ENCODE measurements at places on chromosomes 13 and 19.

- no peak for DNase-seq
Measured at GRCh38 chr13:47220453-47221140, 323.7 kb upstream of the HTR2A start.

GRCh38 chr13:114077099-114077932, 55.1 kb downstream of the RASA3 start:
- no peak for DNase-seq

- DNase-seq, result no peak
Measured at GRCh38 chr13:43686557-43686956, 100.2 kb downstream of the ENOX1 start.

GRCh38 chr13:45352031-45352430, 11.0 kb upstream of the TPT1 start:
- no peak for DNase-seq

DNA sequence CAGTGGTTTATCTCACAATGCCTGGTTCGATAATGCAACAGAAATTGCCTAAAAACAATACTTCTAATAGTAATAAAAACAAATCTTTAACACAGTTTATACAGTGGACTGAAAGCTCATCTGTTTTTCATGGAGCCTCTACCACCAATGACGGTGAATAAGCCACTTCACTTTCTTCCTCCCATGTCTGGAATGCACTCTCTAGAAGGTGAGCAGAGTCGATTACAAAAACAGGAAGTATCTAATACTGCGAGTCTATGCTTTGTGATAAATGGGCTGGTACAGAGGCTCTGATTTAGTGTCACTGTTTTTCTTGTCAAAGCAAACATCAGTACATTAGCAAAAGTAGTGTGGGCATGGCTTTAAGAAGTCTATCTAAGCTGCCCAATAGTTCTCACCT, 1348.6 kb upstream of the SLC10A2 start:
- DNase-seq, result no peak

DNA sequence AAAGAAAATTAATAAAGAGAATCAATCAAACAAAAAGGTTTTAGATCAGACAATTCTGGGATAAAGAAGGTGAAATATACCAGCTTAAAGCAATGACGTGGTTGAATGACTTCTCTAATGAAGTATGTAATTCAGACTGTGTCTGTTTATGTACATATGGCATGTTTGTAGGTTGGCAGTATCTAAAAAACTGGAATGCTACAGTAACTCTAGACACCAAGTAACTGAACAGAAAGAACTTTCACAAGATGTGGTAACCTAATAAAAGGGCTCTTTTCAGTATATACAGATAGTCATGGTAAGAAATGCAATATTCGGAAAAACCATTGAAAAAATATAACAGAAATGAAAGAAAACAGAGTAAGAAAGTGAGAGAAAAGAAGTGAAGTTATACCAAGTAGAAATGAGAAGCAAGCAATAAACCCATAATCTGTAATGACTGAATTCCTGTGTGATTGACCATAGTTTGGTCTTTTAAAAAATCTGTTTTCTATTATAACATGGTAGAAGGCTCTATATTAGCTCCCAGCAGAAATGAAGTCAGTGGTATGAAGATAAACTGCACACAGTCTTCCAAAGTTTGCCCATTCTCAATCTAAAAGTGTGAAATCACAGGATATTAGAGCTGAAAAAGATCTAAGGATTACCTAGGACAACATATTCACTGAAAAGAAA, 31.4 kb downstream of the ELF1 start:
- no peak for DNase-seq

DNA sequence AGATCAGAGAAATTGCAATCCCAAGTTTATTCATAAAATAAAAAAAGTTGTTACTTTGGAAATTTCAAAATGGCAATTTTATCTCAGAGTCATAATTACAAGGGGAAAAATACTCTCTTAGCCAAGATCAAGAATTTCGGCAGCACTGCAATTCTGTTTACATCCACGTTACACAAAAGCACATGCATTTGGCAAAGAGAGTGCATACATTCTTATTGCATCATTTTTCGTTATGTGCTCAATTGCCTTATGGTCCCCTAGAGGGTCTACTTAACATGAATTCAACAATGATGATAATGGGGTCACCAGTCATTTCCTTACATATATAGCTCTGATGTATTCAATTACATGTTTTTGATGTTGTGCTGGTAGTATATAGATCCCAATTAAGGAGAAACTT, 498.0 kb downstream of the DIAPH3 start:
- DNase-seq, result no peak

- no peak for DNase-seq
Measured at GRCh38 chr13:99322297-99323103, 15.3 kb upstream of the GPR183 start.

- DNase-seq, result no peak
Measured at GRCh38 chr13:106981051-106981450, 413.1 kb upstream of the ARGLU1 start.

DNA sequence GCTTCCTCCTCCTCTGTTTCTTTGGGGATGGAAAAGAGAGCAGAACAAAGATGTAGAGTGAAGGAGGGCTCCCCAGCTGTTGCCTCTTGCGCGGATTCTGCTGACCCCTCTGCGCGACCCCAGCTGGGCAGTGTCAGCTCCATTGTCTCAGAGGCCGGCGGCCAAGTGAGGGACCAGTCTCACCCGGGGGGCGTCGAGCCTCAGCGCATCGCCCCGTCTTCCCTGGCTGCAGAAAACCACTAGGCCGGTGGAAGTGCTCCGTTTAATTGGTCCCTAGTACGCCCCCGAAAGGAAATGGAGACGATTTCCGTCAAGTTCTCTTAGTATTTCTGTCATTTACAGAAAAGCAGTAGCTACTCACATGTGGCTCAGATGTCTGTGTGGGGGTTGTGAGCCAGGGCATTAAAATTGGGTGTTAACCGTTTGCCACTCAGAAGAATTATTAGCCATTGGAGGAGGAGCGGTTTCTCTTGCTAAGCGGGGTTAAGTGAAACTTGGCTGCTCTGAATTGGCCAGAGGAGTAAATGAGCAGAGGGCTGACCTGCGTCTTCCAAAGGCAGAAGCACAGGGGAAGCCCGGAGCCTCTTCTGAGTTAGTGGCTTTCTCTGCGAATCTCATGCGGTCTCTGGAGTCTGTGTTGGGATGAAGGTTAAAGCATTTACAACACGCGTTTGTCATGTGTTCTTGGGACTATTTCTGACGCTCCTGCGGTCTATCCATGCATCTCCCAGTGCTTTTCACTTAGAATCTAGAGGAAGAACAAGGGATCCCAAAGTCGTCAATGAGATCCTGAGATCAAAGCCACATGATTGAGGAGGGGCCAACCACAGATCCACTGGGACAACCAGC, 132.8 kb upstream of the MYO16 start:
- no peak for DNase-seq

DNA sequence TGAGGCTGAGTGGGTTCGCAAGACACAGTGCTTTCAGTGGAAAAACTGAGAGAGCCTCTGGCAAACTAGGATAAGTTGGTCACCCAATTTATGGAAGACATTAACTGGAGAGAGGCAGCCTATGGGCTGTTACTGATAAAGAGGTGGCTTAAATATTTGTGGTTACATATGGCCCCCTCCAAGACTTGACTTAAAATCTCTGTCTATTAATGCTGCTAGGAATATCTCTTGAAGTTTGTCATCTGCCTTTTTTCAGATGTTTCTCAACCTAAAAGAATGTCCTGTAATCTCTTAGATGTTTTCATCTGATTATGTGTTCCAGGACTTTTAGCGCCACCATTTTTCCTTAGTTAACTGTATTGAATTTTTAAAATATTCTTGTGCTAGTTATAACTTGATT, 54.6 kb downstream of the NAA16 start:
- no peak for DNase-seq

GRCh38 chr13:107342747-107343146, 774.8 kb upstream of the ARGLU1 start:
- no peak for DNase-seq

- DNase-seq, result no peak
Measured at GRCh38 chr13:106967391-106967790, 399.5 kb upstream of the ARGLU1 start.

DNA sequence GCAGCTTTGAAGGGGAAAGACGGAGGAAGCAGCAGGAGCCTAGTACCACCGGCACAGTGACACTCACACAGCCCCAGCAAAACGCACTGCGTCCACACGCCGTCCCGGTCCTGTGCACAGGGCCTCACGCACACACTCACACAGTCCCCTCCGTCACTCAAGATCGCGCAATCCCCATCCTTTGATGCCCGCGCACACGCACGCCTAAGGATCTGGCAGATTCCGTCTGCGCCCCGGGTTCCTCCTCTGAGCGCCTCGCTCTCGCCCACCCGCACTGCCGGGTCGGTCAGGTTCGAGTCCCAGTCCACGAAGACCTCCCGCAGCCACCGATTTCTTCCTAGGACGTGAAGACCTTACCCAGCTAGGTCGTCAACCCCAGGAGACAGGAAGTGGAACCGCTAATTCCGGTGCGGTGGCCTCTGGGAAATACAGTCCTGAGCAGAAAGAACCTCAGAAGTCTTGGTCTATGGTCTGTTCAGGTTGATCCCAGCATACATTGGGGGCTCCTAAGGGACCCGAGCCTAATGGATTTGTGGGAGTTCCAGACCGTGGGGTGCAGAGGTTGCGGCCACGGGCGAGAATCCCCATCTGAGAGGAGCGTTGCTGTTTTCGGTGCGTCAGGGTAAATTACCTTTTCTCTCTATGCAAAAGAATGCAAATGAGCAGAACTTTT, at the start of gene ZNF780B:
Gene ZNF780B, minus strand, starts transcription at position 400 of the 673 bp plus-strand sequence. CDS start 5,899 bp downstream, outside the sequence.
- peak; percentile 81 for DNase-seq

DNA sequence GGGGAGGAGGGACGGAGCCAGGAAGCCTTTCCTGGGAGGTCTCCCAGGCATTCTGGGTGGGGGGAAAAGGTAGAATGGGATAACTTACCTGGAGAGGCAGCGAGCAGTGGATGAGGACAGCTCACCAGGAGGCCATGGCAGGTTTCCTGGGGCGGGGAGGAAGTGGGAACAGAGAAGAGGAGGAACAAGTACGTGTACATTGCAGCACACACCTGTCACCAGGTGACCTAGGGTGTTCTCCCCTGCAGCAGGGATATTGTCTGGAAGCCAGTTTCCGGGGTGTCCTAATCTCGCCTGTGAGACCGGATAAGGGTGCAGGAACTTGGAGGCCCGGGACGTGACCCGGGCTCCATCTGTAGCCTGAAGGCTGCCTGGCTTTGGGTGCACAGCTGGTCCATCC, at the start of gene FUT3:
Gene FUT3, minus strand, starts transcription at position 148 of the 400 bp plus-strand sequence.
- DNase-seq, result no peak

DNA sequence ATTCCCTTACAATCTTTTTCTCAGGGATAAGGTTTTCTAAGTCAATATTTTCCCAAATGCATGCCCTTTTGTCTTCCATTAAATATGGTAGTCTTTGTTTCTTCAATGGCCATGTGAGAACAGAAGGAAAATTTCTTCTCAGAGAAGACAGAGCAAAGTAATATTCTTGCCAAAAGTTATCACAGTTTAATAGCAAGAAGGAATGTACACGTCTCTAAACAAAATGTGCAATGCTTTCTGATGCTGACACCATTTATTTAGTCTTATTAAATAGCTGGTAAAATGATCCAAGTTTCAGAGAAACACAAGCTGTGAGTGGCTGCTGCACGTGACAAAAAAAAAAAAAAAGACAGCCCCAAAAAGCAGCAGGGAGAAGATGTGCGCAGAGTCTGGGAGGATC, 542.5 kb downstream of the GPC6 start:
- no peak for DNase-seq

DNA sequence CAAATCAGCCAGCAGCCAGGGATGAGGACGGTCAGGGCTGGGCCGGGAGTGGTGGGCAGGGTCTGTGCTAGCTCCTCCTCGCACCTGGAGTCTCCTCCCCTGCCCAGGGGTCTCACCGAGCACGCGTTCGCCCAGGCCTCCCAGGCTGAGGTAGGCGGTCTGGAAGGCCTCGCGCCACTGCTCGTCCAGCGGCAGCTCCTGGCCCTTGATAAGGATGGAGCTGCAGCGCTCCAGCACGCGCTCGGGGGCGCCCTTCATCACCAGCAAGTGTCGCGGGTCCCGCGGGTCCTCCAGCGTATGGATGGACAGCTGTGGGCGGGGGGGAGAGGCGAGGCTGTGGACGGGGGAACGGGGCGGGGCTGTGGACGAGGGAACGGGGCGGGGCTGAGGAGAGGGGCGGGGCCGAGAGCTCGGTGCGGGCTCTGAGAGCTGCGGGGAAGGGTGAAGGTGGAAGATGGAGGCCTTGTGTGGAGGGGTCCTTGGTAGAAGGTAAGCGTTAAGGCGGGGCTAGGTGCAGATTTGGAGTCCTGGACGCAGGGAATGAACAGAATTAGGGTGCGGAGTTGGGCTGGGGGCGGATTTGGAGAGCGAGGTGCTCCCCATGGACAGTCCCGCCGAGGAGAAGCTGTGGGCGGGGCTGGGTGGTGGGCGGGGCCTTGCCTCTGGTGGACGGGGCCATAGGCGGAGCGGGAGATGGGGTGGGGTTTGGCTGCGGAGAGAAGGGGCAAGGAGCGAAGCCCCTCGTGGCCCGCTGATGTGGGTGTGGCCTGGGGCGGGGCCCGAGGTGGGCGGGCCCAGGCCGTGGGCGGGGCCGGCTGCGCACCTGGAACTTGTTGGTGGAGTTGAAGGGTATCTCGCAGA, 5.7 kb downstream of the ATP4A start:
- DNase-seq, result no peak

- DNase-seq, result no peak
Measured at GRCh38 chr19:35029737-35030256, 473 bp upstream of the SCN1B start.

DNA sequence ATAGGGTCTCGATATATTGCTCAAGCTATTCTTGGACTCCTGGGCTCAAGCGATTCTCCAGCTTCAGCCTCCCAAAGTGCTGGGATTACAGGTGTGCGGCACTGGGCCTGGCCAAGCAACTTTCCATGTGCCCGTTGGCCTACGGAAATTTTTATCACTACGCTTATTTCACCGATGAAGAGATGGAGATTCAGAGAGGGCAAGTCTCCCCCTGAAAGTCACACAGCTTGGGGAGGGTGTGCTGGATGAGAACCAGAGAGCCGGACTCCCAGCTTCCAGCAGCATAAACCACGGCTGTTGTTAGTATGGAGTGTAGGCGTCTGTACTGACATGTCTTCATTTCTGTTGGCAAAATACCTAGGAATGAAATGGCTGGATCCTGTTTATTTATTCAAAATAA, 11.8 kb upstream of the GNA11 start:
- DNase-seq, result no peak

DNA sequence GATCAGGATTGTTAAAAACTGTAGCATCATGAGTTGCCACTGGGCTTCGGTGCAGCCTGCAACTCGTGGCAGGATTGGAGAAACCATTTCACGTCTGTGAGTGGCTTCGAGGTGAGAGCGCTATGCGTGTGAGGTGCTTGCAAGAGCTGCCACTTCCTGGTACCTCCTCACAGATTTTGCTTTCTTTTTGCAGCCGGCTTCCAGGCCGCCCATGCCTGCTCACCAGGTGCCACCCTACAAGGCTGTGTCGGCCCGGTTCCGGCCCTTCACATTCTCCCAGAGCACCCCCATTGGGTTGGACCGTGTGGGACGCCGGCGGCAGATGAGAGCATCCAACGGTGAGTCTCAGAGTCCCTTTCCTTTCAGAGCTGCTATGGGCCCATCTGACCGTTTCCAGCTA, 57.9 kb upstream of the C1QTNF9 start:
- no peak for DNase-seq

GRCh38 chr13:57409121-57409520, 222.4 kb upstream of the PCDH17 start:
- no peak for DNase-seq

- peak; percentile 41 for DNase-seq
Measured at GRCh38 chr19:30107251-30107650, 165.2 kb downstream of the URI1 start.
